Liver (tissue), 10 donors: ENCODE measurements at places on chromosomes 11 and 22.
A peak's percentile ranks its signal among the peaks of the same experiment; 100 is the strongest.

GRCh38 chr11:21179770-21180169 lies 510.4 kb downstream of the NELL1 start:
- no peaks in the 10 kb centered on the region for H3K4me1 ChIP-seq
- no peak overlapping the region for H3K4me3 ChIP-seq
- DNase-seq, result no peak
- no peak overlapping the region for H3K27ac ChIP-seq
- H3K27me3 ChIP-seq, result no peaks in the 10 kb centered on the region

DNA sequence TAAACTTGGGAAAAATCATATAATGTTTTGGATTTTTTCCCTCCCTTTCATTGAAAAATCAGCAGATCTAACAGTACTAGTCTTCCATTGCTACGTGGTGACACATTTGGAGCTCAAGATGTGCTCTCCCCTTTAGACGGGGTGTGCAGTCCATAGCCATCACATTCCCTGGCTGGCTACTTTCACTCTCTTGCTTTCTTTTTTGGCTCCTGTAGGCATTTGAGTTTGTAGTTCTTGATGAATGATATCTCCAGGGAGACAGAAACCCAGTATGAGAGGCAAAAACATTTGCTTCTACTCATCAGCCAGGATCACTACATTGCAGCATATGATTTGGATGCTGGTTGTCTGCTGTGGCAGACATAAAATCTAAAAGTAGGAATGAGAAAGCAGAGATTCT lies 12.1 kb downstream of the CCDC81 start:
- H3K27me3 ChIP-seq, result no peaks in the 10 kb centered on the region
- no peaks in the 10 kb centered on the region for H3K4me1 ChIP-seq
- no peak overlapping the region for H3K4me3 ChIP-seq
- no peak for DNase-seq
- no peak overlapping the region for H3K27ac ChIP-seq

GRCh38 chr22:33095661-33096060 lies 37.5 kb upstream of the SYN3 start:
- H3K4me3 ChIP-seq, result no peak overlapping the region
- no peaks in the 10 kb centered on the region for H3K36me3 ChIP-seq
- no peaks in the 10 kb centered on the region for H3K4me1 ChIP-seq
- peaks cover 3% of the 10 kb centered on the region for H3K27me3 ChIP-seq
- H3K27ac ChIP-seq, result no peak overlapping the region
- DNase-seq, result no peak

GRCh38 chr11:131800452-131800851 lies 430.0 kb downstream of the NTM start:
- H3K4me3 ChIP-seq, result no peak overlapping the region
- no peak for DNase-seq
- H3K27me3 ChIP-seq, result no peaks in the 10 kb centered on the region
- no peak overlapping the region for H3K27ac ChIP-seq
- H3K36me3 ChIP-seq, result no peaks in the 10 kb centered on the region

GRCh38 chr11:122863704-122864326 lies 18.7 kb upstream of the JHY start:
- no peak overlapping the region for H3K4me3 ChIP-seq
- no peak for DNase-seq
- no peaks in the 10 kb centered on the region for H3K36me3 ChIP-seq
- H3K4me1 ChIP-seq, result no peaks in the 10 kb centered on the region
- no peaks in the 10 kb centered on the region for H3K27me3 ChIP-seq
- H3K27ac ChIP-seq, result no peak overlapping the region

- no peak overlapping the region for H3K27ac ChIP-seq
- no peaks in the 10 kb centered on the region for H3K36me3 ChIP-seq
- no peaks in the 10 kb centered on the region for H3K27me3 ChIP-seq
- H3K4me1 ChIP-seq, result peaks cover 8% of the 10 kb centered on the region
- no peak overlapping the region for H3K4me3 ChIP-seq
These were observed 69.2 kb downstream of the COMMD9 start for GRCh38 chr11:36219996-36220395.

DNA sequence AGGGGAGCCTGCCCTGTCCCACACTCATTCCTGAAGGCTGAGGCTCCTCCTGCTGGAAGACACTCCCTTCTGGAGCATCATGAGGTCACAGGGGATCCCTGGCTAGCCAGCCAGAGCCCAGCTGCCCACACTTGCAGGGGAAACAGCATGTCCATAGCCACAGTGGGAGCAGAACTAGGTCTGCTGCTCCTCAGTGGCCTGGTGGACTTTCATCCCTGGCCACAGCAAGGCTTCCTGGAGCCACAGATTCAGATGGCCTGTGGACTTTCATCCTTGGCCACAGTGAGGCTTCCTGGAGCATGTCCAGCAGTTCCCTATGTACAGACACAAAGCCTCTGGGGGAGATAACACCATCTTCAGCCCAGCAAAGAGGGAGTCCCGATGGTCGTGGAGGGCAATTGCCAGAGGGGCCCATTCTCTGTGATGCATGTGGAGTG lies 5.9 kb upstream of the APOL6 start:
- peaks cover 6% of the 10 kb centered on the region for H3K4me1 ChIP-seq
- no peaks in the 10 kb centered on the region for H3K27me3 ChIP-seq
- no peak for DNase-seq
- H3K27ac ChIP-seq, result peak overlapping the region; percentile 42
- no peak overlapping the region for H3K4me3 ChIP-seq

- H3K27me3 ChIP-seq, result no peaks in the 10 kb centered on the region
- DNase-seq, result peak; percentile 42
- peak overlapping the region; percentile 82 for H3K27ac ChIP-seq
These were observed 468.0 kb downstream of the OPCML start for GRCh38 chr11:133064152-133064877.

DNA sequence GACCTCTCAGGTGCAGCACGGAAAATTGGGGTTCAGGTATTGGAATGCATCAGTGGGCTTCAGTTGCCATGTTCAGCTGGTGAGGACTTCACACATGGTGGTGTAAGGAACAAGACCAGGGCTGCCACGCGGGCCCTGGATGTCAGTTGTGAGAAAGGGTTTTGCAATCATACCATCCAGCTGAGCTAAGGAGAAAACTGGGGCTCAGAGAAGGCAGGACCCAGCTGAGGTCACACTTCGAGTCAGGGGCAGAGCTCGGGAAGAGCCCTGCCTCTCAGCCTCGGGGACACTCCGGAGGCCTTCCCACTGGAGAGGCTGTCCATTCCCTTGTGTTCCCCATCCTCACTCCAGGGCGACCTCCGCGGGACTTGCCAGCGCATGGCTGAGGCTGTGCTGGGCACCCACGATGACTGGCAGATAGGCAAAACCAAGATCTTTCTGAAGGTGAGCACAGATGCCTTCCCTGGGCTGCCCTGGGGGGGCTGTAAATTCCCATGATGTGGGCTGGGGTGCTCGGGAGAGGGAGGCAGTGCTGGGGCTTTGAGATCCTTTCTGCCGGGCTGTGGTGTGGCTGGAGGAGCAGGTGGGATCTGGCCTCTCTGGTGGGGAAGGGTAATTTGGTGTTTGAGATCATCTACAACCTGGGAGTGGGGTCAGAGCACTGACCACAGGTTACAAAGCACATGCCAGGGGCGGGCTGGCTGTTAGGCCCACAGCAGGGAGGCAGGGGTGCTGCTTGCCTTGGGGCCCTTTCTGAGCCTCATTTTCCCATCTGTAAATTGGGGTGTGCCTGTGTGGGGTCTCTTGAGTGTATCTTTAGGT lies 47.2 kb downstream of the MYO7A start:
- peak overlapping the region; percentile 6 for H3K27ac ChIP-seq
- DNase-seq, result no peak

GRCh38 chr11:119518746-119519730 lies 96.1 kb upstream of the THY1 start:
- H3K36me3 ChIP-seq, result no peaks in the 10 kb centered on the region
- peak; percentile 38 for DNase-seq
- H3K4me1 ChIP-seq, result no peaks in the 10 kb centered on the region
- no peak overlapping the region for H3K4me3 ChIP-seq

DNA sequence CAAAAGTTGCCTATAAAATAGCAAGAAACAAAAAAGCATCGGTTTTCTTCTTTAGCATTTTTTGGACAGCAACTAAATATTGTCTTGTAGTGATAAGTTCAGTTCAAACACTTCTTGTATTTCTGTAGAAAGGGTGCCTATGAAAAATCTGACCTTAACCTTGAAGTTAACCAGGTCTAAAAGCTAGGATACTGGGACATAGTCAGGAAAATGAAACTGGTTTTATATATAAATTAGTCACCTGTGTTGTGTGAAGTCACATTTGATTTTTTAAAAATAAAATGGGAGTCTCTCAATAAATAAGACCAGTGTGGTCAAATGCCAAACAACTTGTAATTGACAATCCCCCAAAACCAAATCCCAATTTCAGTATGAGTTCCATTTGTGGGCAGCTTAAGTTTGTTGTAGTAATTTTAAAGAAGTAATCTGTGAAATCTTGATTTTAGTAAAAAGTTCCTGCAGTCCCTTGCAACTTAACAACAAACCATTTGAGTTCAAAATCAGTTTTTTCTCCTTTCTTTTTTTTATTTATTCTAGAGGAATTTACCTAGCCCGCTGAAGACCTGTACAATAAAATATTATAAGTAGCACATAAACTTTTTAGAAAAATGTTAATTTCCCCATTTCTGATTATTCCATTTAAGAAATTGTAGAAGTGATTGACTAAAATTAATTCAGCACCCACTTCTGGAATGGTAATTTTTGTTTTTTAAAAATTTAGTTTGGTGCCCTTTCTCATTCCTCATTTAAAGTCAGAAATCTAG lies 84.5 kb upstream of the PPARA start:
- DNase-seq, result no peak
- peaks cover 22% of the 10 kb centered on the region for H3K4me1 ChIP-seq
- H3K36me3 ChIP-seq, result no peaks in the 10 kb centered on the region
- H3K27me3 ChIP-seq, result no peaks in the 10 kb centered on the region
- peak overlapping the region; percentile 36 for H3K27ac ChIP-seq
- H3K4me3 ChIP-seq, result no peak overlapping the region

DNA sequence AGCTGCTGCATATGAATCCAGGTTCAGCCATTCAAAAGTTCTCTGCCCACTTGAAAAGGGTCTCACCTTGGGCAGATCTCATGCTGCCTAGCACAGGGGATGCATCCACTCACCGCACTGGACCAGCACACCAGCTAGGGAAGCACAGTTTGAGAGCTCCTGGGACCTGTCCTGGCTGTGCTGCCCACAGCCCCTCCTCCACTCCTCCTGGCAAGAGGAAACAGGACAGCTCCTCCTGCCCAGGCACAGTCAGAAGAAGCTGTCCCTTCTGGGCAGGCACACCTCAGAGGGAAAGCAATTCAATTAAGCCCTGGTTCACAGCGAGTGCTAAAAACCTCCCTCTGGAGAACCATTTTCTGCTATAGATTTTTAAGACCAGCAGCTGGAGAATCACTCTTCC lies 146.7 kb downstream of the ST3GAL4 start:
- no peak overlapping the region for H3K27ac ChIP-seq
- H3K4me1 ChIP-seq, result no peaks in the 10 kb centered on the region
- no peak for DNase-seq

- no peak overlapping the region for H3K4me3 ChIP-seq
- H3K36me3 ChIP-seq, result peaks cover 2% of the 10 kb centered on the region
- no peak for DNase-seq
- no peaks in the 10 kb centered on the region for H3K27me3 ChIP-seq
These were observed 34.5 kb upstream of the OLFML1 start for GRCh38 chr11:7450836-7451235.

DNA sequence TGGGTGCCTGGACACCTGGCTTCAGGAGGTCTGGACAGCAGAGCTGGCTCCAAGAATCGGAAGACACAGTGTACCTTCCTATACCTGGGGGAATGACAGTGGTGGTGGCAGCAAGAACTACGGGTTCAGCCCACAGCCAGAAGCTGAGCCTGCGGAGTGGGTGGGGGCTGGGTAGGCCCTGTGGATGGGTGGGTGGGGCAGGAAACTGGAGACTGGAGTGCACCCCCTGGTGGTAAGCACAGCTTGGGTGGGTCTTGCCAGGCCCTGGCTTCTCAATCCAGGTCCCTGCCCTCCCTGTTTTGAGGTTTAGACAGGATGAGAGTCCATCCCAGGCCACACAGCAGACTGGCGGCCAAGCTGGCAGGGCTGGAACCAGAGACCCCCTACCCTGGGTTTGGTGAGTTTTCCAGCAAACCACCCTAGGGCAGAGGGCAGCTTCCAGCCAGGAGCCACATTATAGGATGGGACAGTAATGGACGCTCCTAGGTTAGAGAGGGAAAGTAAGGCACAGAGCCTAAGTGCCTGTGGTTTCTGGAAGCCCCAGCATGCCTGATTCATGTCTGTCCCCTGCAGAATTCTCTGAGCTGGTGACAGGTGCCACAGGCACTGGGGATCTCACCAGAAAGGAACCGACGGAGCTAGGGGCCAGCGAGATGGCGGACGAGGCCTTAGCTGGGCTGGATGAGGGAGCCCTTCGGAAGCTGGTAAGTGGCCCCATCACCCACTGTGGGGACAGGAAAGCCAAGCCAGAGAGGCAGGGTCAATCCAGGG lies 1.7 kb downstream of the SMTN start:
- H3K27me3 ChIP-seq, result no peaks in the 10 kb centered on the region
- H3K36me3 ChIP-seq, result no peaks in the 10 kb centered on the region
- peak; percentile 79 for DNase-seq

DNA sequence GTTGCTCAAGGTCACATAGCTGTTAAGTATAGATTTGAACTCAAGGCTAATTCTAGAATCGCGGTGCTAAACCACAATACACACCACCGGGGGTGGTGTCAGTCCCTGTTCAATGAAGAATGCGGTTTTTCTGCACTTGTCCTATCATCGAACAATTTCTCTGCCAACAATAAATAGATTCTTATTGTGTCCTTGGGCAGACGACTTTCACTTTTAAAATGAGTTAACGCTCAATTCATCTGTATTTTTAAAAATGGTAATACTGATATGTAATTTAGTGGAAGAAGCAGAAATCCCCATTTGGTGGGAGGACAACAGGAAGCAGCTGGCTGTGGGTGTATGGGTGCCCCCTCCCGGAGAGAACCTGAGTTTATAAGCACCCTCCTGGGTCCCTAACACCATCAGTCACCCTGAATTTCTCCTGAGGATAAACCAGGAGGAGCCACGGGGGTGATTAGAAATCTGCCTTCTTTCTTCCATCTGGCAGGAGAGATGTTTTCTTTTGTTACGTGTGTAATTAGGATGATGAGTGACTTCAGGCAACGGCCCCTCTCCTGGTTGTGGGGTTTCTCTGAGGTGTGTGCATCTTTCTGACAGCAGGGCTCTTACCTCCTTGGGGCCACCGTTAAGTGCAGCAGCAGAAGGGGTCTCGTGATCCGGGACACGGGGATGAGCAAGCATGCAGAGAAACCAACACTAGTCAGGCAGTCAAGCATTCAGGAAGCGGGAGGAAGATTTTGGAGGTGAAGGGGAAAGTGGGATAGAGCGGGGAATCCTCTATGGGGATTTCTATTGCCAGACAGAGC lies 87.7 kb downstream of the GRAMD1B start:
- DNase-seq, result no peak
- no peaks in the 10 kb centered on the region for H3K27me3 ChIP-seq
- H3K27ac ChIP-seq, result no peak overlapping the region
- peaks cover 7% of the 10 kb centered on the region for H3K4me1 ChIP-seq
- no peak overlapping the region for H3K4me3 ChIP-seq

- no peaks in the 10 kb centered on the region for H3K36me3 ChIP-seq
- peaks cover 4% of the 10 kb centered on the region for H3K4me1 ChIP-seq
- DNase-seq, result no peak
These were observed 200.2 kb downstream of the BRD1 start for GRCh38 chr22:49627217-49628181.

- DNase-seq, result no peak
- H3K4me3 ChIP-seq, result no peak overlapping the region
- H3K36me3 ChIP-seq, result no peaks in the 10 kb centered on the region
- peaks cover 21% of the 10 kb centered on the region for H3K4me1 ChIP-seq
- H3K27me3 ChIP-seq, result no peaks in the 10 kb centered on the region
These were observed 67.8 kb downstream of the FAM168A start for GRCh38 chr11:73530109-73530508.

GRCh38 chr11:8138526-8138925 lies 30.3 kb downstream of the RIC3 start:
- no peaks in the 10 kb centered on the region for H3K36me3 ChIP-seq
- H3K4me3 ChIP-seq, result no peak overlapping the region

GRCh38 chr11:134658481-134659225 lies 246.6 kb upstream of the B3GAT1 start:
- DNase-seq, result peak; percentile 3
- no peak overlapping the region for H3K4me3 ChIP-seq
- no peak overlapping the region for H3K27ac ChIP-seq
